ENCODE measurements at places on chromosomes 4 and X.
A peak's percentile ranks its signal among the peaks of the same experiment; 100 is the strongest.

DNA sequence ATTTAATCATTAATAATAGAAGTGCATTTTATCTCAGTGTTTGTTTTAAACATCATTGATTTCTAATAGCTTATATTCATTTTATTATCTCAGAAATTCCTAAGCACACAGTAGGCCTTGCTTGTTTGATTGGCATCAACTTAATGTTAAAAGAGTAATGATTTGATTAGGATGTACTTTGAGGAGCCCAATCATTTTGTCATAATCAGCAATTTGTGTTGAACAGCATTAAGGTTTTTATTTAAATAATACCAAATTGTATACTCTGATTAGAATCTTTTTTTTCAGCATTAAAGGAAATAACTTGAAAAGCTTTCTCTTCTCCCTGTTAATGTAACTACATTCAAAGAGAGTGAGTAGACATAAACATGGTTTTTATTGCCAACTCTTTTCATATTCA is 2262.0 kb upstream of the TENM3 start:
- no peak for DNase-seq

DNA sequence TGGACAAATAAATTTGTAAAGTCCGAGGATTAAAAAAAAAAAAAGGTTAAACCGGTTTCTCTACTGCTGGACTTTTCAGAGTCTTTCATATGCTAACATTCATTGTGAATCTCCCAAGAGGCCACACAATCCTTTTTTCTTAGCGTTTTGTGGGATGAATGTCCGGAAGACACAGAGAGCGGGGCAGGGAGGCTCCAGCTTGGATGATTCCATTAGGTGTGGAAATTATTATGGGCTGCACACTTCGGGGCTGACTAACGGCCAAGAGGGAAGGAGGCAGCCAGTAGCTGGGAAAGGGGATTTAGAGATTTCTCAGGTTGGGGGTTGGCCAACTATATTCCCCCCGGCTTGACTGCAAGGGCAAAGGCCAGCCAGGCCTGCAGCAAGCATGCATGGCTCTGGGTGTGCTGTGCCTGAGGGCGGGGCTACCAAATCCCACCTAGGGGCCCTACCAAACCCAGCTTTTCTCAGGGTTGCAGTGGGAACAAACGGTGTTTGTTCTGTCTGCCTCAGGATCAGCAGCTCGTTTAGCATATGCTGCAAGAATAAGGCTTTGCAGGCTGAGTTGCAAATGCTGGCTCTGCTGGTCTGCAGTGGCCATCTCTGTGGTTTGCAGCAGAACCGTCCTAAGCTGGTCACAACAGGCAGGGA is 28.6 kb downstream of the NYX start:
- DNase-seq: no peak

DNA sequence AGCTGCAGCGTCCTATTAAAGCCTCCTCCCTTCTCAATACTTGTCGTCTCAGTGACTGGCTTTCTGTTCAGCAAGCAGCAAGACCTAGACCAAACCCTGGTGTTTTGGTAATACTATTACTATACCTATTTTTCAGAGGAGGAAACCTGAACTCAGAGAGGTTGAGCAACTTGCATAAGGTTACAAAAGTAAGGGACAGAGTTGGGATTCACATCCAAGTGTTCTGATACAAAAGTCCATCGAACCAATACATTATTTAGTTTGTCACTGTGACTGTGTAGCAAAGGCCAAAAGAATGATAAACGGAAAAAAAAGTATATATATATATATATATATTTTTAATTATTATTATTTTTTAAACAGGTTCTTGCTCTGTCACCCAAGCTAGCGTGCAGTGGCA is 29.9 kb upstream of the KLHL8 start:
- no peak for DNase-seq

GRCh38 chr4:186019269-186019668 is 49.7 kb upstream of the TLR3 start:
- DNase-seq: no peak

GRCh38 chr4:184143770-184144564 is 73.7 kb downstream of the ENPP6 start:
- no peak for DNase-seq

DNA sequence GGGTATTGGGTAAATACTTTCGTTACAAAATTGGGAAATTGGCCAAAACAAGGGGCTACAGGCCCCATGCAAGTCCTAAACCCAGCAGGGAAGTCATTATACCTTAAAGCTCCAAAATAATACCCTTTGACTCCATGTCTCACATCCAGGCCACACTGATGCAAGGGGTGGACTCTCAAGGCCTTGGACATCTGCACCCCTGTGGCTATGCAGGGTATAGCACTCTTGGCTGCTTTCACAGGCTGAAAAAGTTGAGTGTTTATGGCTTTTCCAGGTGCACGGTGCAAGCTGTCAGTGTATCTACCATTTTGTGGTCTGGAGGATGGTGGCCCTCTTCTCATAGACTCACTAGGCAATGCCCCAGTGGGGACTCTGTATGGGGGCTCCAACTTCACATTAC is 326.5 kb downstream of the TEX13C start:
- no peak for DNase-seq

GRCh38 chrX:37590047-37590446 is 18.6 kb downstream of the LANCL3 start:
- no peak for DNase-seq

GRCh38 chrX:56564164-56564885 is 898 bp downstream of the UBQLN2 start:
- DNase-seq: no peak

DNA sequence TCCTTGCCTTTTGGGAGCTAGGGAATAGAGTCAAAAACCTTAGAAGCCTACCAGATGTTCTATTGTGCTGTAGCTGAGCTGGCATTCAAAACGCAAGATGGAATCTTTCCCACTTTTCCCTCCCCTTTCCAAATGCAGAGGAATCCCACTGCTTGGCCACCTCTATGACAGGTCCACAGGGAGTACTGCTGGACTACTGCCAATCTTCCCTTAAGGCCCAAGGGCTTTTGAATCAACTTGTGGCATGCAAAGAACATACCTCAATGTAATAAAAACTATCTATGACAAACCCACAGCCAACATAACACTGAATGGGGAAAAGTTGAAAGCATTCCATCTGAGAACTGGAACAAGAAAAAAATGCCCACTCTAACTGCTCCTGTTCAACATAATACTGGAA is 139.2 kb upstream of the AGTR2 start:
- DNase-seq: no peak

GRCh38 chrX:21948897-21949578 is 8.5 kb downstream of the SMS start:
- no peak for DNase-seq

- no peak for DNase-seq
Measured at GRCh38 chr4:107710493-107711459, 9.3 kb downstream of the PAPSS1 start.

- DNase-seq: no peak
Measured at GRCh38 chr4:78732332-78733104, 43.6 kb upstream of the BMP2K start.

- no peak for DNase-seq
Measured at GRCh38 chr4:37068580-37068979, 176.0 kb upstream of the NWD2 start.

DNA sequence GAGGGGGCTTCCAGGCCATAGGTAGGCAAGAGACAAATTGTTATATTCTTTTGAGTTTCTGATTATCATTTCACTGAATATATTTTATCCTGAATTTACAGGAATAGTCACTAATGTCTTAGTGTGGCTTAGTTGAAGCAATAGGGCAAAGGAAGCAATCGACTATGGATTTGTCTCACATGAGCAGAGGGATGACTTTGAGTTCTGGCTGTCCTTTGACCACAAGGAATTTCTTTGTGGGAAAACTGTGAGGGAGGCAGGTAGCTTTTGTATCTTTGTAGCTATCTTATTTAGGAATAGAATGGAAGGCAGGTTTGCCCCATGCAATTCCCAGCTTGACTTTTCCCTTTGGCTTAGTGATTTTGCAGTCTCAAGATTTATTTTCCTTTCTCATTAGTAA is 207.3 kb upstream of the ANXA10 start:
- no peak for DNase-seq

GRCh38 chrX:136147315-136147901 is at the start of gene FHL1:
TSS of gene FHL1 (plus strand) at chrX:136147533.
- DNase-seq: peak; percentile 21

DNA sequence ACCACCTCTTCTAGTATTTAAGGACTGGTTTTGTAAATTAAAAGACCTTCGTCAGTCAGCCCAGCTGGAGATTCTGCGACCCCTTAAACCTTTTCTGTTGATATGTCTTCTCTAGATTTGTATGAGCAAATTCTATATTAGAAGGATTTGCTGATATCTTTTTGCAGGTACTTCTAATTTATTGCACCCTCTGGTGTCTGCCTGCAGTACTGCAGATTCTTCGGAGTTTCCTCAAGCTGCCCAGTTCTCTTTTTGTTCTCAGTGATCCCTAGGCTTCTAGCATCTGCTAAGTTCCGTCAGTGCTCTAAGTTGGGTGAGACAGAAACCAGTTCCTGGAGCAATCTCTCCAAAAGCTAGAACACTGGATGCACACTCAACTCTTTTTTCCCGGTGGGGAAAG is 545.2 kb downstream of the C4orf33 start:
- no peak for DNase-seq

GRCh38 chr4:185654311-185654710 is 119.0 kb upstream of the PDLIM3 start:
- no peak for DNase-seq

DNA sequence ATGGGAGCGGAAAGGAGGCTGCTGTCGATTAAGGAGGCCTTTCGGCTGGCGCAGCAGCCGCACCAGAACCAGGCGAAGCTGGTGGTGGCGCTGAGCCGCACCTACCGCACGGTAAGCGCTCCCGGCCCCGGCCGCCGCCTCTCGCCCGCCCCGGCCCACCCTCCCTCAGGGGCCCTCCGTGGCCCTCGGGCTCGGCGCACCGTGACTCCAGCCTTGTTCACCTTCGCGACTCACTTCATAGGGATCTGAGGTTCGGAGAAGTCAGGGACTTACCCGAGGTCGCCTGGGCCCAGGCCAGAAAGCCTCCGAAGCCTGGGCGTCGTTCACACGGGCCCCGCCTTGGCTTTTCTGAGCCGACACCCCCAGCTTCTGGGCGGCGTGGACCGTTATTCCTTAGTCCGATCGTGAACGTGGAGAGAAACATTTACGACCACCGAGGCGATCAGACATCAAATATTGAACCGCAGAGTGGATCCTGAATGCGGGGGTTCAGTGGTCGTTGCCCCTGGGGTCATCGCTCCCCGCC is 362 bp downstream of the NCAPG start:
- DNase-seq: no peak

GRCh38 chr4:44100456-44100855 is 348.2 kb downstream of the KCTD8 start:
- no peak for DNase-seq

GRCh38 chrX:19760841-19761512 is 126.4 kb downstream of the SH3KBP1 start:
- DNase-seq: no peak

- DNase-seq: no peak
Measured at GRCh38 chr4:113449410-113449974, 312.0 kb downstream of the CAMK2D start.

GRCh38 chr4:56733352-56733751 is 52.3 kb upstream of the HOPX start:
- no peak for DNase-seq

DNA sequence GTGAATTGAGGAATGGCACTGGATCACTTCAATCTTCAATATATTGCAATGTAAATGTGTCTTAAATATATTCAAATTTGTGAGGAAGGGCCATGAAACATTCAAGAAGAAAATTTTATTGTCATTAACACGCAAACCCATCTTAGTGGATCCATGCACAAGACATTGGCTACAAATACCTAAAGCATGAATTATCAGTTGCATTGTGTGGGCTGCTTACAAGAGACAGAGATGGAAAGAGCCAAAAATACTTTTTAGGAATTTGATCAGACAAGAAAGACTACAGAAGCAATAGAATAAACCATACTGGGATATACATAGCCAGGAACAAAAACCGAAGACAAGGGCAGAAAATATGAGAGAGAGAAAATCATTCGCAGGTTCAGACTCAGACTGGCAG is 616.2 kb upstream of the GRIA3 start:
- no peak for DNase-seq

DNA sequence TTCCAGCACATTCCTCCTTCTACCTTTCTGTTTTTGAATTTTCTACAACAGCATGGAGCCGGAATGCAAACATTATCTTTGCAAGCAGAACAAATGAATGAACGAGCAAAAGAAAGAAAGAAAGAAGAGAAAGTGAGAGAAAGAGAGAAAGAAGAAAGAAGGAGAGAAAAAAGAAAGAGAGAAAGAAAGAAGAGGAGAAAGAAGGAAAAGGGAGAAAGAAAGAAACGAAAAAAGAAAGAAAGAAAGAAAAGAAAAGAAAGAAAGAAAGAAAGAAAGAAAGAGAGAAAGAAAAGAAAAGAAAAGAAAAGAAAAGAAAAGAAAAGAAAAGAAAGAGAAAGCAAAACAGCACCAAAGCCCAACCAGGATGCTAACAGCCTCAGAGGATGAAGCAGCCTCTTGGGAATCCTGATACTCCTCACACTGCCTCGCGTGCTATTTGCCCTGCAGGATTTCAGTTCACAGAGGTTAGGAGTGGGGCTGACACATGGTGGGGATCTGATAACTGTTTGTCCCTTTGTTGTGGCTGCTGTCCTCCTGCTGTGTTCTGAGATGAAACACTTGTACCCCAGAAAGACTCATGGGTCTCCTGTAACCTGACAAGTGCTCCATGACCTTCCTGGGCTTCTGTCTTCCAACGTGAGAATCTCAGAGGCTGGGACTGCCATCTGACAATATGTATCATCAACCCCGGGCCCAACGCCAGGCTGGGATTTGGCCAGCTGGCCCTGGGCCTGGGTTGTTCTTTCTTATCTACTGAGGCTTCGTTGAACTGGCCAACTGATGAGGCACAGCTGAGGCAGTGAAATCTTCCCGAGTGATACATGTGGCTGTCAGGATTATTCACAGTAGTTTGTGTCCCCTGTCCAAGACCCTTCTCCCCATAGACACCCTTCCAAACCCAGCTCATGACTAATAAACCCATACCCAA is 61.0 kb downstream of the SEPSECS start:
- no peak for DNase-seq

DNA sequence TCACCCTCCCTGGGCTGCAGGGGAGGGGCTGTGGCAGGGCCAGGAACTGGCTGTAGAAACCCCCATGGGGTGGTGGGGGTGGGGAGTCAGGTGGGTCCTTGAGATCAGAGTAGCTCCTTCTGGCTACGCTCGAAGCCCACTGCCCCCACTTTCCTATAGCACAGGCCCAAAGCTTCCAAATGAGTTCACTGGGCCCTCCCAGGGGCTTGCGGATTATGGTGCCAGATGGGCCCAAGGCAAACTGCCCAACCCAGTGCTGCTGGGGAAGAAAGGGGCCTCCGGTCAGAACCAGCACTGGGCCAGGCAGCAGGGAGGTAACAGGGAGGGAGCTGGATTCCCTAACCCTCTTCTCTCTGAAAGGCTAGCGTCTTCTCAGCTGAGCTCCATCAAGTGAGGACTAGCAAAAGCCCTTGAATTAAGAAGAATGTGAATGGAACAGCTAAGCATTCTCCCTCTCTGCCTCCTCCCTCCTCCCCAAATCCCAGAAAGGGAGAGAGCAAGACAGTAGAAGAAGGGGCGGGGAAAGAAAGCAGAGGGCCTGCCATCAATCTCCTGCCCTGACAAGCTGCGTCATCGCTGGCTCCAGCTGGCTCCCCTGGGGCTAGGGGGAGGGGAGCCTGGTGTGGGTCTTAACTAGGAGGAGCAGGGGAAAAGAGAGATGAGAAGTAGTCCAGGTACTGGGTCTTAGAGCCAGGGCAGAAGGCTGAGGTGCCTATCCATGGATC is 34.7 kb downstream of the FRMPD3 start:
- DNase-seq: no peak

Data from D721Med (cell line).